Myocyte (in vitro differentiated cells): ENCODE measurements at places on chromosomes 12 and 14.

DNA sequence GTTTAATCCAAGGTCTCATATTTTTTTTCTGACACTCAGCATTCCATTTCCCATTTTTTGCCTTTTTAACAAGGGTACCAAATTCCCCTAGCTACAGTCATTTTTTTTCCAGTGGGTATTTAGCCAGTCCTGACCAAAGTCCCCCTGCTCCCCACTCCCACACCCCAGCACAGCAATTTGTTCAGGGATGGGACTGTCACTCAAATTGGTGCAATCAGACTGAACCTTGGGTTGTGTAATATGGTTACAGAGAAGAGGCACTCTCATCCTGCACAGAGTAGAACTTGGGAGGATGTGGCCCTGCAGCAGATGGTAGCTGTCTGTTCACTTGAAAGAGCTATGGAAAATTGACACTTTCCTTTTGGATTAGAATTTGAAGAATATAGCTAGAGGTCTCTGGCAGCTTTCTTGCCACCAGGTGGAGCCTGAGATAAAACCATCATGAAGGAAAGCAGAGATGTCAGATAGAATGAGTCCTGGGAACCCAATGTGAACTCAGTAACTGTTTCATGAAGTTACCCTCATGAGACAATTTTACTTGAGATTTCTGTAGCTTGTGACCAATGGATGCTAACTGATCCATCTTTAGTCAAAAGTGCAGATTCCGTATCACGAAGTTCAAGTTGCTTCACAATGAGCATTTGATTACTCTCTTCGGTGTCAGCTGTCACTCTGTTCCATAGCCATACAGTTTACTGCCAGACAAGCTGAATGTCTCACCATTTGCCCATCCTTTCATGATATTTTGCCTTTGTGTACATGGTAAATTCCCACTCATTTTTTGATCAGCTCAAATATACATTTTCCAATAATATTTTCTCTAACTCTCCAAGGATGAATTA is 394.0 kb upstream of the SYT1 start:
- DNase-seq = peak; percentile 64

DNA sequence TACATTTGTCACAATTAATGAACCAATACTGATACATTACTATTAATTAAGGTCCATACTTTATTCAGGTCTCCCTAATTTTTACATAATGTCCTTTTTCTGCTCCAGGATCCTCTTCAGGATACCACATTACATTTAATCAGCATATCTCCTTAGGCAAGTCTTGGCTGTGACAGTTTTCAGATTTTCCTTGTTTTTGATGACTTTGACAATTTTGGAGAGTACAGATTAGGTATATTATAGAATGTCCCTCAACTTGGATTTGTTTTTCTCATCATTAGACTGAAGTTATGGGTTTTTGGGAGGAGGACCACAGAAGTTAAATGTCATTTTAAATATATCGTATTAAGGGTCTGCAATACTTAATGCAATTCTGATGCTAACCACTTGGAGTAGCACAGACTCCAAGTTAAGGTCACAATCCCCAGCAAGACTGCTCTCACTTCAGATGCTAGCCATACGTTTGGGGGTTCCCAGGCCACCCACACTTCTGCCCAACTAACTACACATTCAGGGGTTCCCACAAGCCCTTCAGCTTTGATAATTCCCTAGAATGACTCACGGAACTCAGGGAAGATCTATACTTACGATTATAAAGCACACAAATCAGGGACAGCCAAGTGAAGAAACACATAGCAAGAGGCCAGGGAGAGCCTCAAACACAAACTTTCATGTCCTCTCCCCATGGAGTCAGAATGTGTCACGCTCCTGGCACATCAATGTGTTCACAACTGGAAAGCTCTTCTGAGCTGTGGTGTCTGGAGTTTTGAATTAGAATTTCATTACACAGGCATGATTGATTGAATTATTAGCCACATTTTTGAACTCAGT is 17.0 kb upstream of the NUBPL start:
- no peak for DNase-seq

DNA sequence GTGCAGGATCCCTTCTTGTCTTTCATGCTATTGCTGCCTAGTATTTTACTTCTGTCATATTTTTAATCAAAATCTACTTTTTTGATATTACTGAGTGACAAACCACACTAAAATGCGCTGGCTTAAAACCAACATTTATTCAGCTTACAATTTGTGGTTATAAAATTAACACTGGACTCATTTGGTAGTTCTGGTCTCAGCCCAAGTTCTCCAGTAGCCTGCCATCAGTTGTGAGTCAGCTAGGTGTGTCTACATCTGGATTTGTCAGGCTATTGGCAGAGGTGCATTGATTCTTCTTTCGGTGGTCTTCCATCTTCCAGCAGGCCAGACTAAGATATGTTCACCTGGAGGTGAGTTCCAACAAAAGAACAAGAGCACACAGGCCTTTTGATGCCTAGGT is 765.1 kb upstream of the FBXO33 start:
- DNase-seq = no peak

DNA sequence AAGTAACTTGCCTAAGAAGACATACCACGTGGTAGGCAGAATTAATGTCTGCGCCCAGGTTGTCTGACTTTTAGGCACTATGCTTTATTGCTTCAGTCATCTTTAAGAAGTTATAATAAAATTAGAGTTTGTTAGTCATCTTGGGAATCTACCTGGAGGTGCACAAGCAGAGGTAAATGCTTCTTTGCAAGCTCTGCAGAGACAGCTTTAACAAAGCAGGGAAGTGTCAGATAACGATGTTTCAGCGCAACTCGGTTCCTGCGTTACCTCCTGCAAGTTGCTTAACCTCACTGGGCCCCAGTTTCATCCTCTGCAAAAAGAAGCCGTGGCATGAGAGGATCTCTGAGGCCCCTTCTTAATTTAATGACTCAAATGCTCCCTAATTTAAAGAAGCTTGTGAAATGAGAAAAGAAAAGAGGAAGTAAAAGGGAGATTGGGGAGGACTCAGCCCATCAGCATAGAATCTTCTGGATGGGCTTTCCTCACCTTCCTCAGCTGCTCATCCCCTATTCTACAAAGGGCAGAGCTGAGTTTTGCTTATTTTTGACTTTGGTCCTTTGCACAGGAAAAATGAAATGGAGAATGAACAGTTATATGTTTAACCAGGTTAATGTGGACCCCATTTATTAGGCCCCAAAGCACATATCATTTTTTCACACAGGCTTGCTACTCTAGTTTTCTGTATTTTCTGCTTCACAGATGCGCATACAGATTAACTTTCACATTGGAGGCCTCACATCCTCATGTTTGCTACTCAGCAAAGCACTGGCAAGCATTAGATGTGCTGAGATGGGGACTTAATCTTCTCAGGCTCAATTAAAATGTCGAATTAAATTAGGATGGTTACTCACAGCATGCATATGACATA is 5.1 kb downstream of the ARHGDIB start:
- DNase-seq = no peak

DNA sequence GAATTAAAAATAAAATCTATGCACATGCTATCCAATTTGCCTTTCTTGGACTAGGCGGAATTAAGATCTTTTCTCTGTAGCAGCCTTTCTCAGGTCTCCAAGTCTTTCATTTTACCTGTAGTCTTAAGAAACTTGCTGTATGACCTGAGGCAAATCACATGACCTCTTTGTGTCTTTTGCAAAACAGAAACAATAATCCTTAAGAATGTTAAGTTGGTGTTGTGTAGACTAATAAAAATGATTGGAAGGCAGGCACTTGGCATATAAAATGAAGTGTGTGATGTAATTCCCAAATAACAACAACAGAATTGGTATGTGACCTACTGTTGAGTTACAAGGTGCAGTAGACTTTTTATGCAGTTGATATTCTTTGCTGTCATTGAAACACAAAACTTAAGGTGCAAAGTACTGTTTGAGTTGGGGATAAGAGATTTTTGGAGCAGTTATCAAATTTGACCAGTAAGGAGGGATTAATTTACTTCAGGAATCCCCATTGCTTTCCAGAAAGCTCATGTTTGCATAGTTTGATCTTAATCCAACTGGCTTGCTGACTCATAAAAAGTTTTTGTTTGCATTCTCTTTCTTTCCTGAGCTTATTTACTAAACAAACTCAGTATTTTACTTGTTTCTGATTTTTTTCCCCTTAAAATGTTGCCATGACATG is 51.4 kb downstream of the SUSD6 start:
- DNase-seq = no peak

DNA sequence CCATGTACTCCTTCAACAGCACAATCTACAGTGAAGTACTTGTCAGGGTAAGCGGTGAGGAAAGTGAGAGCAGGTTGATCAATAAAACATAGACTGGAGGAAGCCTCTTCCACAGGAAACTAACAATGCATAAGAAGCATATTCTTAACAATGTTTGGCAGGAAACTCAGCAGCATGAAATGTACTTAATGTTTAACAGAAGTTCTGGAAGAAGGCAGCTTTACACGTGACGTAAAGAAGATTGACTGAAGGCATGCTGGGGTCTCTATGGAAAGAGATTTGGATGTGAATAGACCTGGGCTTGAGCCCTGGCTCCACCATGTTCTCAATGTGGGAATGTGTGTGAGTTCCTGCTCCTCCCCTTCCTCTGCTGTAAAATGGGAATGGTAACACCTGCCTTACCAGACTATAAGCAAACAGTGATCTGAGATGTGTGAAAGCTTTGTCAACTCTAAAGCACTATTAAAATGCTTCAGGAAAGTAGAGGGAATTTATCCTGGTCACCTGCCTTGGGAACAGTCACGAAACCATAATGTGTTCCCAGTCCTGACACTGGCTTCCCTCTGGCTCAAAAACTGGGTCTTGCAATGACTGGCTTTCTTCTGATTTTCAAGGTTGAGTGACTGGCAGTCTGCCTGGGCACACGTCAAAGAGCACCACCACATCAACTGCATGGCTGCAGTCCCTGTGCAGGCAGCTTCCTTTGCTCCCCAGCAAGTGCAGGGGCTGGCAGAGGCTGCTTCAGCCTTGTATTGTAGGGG is 384.6 kb downstream of the APAF1 start:
- no peak for DNase-seq

DNA sequence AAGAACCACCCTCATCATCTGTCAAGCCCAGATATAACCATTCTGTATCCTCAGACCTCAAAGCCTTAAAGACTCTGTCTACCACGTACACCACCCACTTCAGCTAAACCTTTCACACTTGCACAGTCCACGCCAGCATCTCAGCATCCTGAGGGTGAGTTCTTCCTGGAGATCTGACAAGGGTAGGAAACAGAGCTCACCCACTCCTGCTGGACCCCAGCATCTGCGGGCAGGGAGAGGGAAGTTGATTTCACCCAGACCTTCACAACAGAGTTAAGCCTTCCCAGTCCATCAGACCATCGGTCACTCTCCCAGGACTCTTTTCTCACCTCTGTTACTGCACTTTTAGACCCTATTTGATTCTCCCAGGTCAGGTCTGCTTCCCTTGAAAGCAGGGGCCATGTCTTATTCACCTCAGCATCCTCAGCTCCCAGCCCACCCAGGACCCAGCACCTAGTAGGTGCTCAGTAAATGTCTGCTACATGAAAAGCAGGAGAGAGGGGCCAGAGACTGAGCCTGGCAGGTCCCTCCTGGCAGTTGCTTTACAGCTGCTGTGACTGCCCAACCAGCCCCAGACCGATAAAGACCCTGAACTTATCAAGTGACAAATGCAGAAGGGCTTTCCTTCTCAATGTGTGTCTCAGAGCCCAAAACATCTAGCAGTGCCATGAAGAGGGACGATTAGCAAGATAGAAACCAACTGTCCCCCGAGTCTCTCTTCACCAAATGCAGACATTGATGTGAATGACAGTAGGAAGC is 34.1 kb downstream of the ANO2 start:
- no peak for DNase-seq

DNA sequence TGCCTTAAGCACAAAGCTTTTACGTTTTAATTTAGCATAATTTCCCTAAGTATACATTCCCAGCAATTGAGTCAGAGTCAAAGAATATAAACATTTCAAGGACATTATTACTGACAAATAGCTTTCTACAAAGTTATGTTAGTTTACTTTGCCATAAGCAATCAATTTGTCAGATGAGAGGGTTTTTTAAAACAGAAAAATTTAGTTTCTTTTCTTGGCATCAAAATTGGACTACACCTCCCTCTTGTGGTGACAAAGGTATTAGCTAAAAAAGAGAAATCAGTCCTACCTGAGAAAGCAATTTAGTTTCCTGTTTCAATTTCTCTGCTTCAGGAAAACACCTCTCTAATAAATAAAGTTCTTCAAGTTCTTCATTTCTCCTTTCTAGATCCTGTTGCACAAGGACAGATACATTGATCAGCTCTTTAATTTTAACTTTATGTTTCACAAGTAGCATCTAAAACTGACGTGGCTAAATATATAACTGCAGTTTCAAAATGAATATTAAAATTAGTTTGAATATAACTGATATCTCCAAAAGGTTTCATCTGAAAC is 39.9 kb downstream of the DNAI7 start:
- peak; percentile 30 for DNase-seq

DNA sequence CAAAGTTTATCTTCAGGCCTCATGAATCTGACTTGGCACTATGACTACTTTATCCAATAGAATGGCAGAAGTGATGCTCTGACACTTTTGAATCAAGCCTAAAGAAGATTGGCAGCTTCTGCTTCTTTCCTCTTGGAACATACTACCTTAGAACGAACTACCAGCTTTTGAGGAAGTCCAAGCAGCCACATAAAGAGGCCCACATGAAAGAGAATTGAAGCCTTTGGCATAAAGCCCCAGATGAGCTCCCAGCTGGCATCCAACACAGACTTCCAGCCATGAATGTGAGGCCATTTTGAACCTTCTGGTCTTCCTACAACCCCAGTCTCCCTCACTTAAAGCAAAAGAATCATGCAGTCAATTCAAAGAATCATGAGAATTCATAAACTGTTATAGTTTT is 65.8 kb downstream of the EEA1 start:
- no peak for DNase-seq

GRCh38 chr12:107014055-107014454 is 27.1 kb upstream of the MTERF2 start:
- DNase-seq = no peak

DNA sequence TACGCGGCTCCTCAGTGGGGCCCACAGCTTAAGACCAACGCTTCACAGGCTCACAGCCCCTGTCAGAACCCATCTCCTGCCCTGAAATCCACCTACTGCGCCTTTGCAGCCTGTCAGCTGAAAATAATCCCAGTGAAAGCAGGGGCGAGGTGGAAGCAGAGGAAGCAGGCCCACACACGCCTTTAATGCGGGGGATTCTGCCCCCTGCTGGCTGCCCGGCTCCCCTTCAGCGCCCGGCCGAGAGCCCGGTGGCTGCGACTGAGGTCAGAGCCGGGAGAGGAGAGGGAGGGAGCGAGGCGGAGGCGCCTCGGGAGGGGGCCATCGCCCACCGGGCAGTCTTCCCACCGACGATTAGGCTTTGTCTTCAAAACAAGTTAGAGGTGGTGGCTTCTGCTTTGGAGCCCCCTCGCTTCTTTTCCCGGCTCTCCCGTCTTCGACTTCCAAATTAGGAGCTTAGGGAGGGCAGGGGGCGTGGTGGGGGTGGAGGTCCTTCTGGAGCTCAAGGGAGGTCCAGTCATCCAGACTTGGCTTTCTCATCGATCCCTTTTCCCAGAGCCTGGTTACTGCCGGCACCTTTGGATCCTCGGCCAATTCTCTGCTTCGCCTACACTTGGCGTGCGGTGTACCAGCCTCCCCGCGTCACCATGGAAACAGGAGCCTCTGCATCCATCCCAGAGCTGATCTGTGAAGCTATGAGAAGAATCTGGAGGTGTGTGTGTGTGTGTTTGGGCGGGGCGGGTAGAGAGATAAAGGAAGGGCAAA is 25.2 kb upstream of the RND1 start:
- DNase-seq = peak; percentile 71

GRCh38 chr14:29814156-29815015 is 113.3 kb downstream of the PRKD1 start:
- DNase-seq = peak; percentile 15

GRCh38 chr12:59036347-59036746 is 116.0 kb upstream of the LRIG3 start:
- no peak for DNase-seq
